Left colon (tissue), 2 donors: ENCODE measurements at places on chromosomes 7 and 10. TPM values are rescaled to one million over a fixed set of nuclear protein-coding genes. Genes with fewer than 3 reads are reported as not detected.

The CDNF gene
- 2.0 TPM for total RNA-seq

The ZNF425 gene
- 1.2 TPM for total RNA-seq

The HMX2 gene
- 0.18 TPM for total RNA-seq

The NPC1L1 gene
- 0.06 TPM for total RNA-seq

The C10orf62 gene
- total RNA-seq, result not detected

The IGFBP3 gene
- 30.9 TPM for total RNA-seq

The CLDN4 gene
- total RNA-seq, result 1,078 TPM

DNA sequence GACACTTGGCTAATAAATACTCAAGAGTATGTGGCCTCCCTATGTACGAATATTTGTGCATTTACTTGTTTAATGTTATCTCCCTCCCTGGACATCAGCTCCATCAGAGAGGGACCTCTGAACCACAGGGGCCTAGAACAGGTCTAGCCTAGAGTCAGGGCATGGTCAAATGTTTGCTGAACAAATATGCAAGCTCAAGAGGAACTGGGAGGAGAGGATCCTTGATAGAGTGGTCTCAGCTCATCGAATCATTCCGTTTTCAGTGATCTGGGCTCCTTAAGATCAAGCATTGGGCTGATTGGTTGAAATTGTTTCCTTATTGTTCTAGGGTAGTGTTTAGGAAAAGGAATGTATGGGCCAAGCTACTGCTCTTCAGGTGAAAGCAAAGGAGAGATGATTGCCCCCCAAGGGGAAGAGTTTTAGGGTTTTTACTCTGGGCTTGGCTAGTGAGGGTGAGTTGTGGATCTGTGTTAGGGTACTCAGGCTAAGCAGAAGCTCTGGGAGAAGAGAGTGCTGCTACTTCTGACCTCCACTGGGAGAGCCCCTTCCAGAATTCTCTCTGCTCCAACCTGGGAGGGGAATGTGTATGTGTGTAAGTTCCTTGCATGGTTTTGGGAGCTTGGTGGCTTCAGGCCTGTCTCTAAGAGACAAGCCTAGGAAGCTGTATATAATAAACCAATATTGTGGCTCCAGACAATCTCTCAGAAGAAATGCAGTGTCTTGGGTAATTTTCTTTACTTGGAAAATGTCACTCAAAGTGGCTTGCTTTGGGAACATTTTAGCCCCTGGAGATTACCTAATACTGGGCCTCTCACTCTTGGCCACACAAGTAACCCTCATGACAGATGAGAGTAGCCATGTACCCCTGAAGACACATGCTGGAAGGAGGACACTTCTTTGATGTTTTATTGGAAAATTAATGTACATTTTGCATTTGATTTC, 110.0 kb downstream of the EMX2 start:
- DNase-seq, result no peak

DNA sequence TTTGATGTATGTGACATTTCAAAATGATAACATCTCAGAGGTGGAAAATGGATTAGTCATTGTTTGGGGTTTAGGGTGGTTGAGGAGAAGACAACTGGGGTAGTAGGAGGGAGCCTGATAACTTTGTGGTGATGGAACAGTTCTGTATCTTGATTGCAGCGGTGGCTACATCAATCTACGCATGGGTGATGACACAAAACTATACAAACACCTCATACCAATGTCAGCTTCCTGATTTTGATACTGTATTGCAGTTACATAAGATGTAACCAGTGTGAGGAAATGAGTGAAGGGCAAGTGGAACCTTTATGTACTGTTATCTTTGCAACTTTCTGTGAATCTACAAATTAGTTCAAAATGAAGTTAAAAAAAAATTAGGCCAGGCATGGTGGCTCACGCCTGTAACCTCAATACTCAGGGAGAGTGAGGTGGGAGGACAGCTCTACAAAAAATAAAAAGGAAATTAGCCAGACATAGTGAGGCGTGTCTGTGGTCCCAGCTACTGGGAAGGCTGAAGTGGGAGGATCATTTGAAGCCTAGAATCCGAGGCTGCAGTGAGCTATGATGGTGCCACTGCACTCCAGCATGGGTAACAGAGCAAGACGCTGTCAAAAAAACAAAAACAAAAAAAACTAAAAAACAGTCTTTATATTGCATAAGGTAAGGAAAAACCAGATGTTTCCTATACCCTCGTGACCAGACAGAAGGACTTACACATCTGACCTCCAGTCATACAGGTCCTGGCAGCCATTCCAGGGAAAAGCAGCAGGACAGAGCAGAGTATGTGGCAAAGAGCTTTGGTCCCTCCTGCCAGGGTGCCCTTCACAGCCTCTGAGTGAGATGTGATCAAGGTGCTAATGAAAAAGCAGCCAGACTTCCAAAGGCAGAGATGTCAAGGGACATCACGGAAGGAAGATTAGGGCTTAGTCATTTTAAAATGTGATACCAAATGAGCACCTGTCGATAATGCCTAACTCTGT, 50.8 kb downstream of the CYTH3 start:
- no peak for DNase-seq

DNA sequence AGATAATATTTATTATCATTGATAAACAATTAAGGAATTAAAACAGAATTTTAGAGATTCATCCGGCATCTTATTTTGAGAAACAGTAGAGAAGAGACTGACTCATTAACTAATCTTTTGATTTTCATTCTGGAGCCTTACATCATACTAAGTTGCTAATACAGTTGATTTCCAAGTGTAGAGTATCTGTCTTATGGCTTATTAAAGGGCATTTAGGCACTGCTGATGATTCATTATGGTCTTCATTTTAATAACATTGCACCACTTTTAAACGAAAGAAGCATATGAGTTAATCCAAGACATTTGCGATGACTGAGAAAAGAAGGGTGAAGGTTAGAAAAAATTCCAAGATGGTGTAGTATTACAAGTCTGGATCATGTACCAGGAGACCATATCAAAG, 186.0 kb upstream of the CACNA2D1 start:
- no peak for DNase-seq

DNA sequence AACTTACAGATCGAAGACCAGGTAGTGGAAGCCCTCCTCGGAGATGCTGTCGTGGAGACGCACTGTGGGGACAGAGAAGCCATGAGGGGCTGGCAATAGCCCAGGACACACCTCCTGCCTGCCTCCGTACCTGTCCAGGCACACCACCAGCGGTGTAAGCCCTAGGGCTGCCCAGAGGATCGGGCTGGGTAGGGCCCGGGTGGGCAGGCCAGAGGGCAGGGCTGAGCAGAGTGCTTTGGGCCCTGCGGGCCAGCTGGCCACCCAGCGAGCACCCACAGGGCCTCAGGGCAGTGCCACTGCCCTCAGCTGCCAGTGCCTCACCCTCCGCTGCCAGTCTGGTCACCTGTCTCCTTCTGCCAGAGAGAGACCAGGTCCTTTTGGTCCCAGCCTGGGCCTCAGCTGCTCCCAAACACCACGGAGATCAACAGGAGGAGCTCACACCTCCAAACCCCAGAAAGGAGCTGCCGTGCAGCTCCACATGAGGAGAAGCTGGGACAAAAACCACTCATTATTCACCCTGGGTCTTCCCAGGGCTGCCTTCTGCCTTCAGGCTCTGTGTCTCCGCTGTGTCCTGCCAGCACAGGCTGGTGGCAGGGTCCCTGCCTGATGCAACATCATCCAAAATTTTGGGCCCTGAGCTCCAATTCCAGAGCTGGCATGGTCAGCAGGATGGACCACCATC, 58.2 kb downstream of the YKT6 start:
- no peak for DNase-seq

- DNase-seq, result peak; percentile 80
Measured at GRCh38 chr7:23570592-23571200, 26.5 kb upstream of the CCDC126 start.

GRCh38 chr7:107007007-107007891, 37.3 kb upstream of the PRKAR2B start:
- DNase-seq, result no peak

- no peak for DNase-seq
Measured at GRCh38 chr7:66739953-66740301, 606 bp upstream of the RABGEF1 start.

DNA sequence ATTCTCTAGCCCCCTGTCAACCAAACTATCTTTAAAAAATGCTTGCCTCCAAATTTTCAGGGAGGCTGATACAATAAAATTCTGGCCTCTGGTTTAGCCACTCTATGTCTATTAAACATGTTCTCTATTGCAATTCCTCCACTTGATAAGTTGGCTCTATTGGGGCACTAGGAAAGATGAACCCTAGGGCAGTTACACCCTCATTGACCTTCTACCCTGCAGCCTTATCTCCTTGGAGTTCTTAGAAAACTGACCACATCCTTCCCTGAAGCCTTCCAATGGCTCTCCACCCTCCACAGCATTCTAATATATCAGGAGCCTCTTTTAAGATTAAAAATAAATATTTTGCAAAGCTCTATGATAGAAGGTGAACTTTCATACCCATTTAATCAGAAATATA, 30.6 kb downstream of the SVOPL start:
- no peak for DNase-seq

DNA sequence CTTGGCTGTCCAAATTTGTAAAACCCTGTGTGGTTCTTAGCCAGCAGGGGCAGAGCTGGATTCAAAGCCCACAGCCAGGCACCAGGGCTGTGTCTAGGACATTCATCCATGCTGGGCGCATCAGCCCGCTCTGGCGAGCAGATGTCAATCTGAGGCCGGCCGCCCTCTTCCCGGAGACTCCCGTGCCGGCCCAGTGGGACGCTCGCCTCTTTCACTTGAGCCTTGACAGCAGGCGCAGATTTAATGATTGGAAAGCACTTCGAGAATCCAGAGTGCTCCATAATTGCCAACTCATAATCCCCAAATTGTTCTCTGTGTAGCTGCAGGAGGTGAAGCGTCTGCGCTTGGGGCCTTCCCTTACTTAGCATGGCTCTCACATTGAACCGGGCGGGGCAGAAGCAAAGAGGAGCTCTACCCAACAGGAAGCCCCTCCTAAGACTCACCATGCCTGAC, 36.7 kb downstream of the SLIT1 start:
- no peak for DNase-seq

- no peak for DNase-seq
Measured at GRCh38 chr10:44465401-44466115, 80.7 kb upstream of the CXCL12 start.

DNA sequence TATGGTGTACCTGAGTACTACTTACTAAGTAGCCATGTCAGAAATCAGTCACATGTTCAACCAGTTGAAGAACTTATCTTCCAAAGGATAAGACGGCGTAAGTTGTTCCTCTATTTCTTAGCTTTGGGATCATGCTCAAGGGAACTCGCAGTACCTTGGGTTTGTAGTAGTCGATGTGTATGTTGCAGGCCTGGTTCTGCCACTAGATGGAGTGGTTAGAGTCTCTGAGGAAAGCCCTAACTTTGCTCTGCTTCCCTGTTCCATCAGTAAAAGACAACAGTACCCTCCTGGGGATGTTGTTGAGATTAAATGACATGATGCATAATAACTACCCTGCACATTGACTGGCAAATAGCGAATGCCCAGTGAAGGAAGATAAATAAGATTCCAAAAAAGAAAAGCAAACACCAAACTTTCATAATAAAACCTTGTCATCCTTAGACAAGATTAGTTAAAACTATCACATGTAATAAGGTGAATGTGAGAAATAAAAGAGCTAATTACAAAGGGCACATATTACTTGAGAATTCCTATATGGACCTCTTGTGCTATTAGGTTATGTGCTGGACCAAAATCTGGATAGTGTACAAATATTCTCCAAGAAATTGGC, 165.9 kb downstream of the ABCA13 start:
- DNase-seq, result no peak

DNA sequence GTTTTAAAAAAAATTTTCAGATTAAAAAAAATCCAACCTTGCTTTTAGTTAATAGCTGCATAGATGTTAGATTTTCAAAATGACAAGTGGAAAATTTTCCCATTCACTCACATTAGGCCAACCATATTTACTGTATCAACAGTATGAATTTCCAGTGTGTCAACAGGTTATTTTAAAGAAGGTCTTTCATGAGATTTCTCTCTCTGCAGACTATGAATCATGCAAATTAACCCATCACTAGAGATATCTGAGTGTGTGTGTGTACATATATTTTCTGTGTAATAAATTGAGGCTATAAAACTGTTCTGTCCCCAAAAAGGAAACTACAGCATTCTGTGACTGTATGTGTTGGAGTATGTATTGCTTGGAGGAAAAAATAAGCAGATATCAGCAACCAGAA, 305.6 kb downstream of the ARL4A start:
- no peak for DNase-seq

DNA sequence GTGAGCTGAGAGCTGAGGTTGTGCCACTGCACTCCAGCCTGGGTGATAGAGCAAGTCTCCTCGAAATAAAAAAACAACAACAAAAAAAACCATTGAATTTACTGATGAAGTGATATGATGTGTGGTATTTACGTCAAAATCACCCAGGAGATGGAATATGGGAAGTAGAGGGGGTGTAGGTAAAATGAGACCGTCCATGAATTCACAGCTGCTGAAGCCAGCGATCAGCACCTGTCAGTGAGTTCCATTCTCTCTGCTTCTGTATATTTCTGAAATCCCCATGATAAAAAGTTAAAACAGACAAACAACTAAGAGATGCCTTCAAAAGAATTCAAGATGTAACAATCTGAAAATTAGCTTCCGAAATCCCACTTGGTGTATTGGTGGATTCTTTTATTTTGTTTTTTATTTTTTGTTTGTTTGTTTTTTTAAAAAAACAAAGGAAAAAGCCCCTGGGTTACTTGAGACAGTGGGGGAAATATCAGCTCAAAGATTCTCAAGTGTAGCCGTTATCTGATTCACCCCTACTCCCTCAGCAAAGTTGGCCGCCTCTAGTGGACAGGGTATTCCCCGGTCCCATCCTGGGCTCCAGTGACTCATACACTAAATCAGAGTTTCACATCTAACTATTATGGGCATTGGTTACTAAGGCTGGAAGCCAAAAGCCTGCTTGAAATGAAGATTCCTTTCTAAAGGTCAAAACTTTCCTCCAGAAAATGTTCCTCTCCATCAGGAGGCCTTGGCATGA, 76.4 kb downstream of the MAP3K8 start:
- peak; percentile 40 for DNase-seq
